ENCODE measurements at places on chromosomes 11 and 22. TPM values are rescaled to one million over a fixed set of nuclear protein-coding genes. Genes with fewer than 3 reads are reported as not detected.

DNA sequence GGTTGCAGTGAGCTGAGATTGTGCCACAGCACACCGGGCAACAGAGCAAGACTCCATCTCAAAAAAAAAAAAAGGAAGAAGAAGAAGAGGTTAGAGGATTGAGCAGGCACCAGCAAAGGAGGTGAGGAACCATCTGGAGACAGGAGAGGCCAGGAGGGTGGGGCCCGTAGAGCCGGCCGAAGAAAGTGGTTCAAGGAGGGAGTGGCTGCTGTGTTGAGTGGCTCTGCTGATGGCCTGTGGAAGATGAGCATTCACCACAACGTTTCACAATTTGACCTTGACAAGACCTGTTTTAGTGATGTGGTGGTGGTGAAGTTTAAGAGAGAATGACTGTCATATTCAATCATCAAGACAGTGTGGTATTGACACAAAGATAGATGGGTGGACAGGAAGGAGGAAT lies 6.8 kb upstream of the CTSD start:
- no peaks in the 10 kb centered on the region for H3K27me3 ChIP-seq
- no peaks in the 10 kb centered on the region for H3K36me3 ChIP-seq
- no peak overlapping the region for H3K4me3 ChIP-seq
- no peak for DNase-seq
- H3K4me1 ChIP-seq, result peaks cover 16% of the 10 kb centered on the region
- no peak overlapping the region for H3K27ac ChIP-seq

GRCh38 chr22:19430890-19431541 lies 517 bp downstream of the HIRA start:
- H3K36me3 ChIP-seq, result peaks cover 63% of the 10 kb centered on the region
- H3K4me1 ChIP-seq, result peaks cover 47% of the 10 kb centered on the region
- H3K27ac ChIP-seq, result peak overlapping the region; percentile 79
- no peaks in the 10 kb centered on the region for H3K27me3 ChIP-seq
- DNase-seq, result peak; percentile 31

DNA sequence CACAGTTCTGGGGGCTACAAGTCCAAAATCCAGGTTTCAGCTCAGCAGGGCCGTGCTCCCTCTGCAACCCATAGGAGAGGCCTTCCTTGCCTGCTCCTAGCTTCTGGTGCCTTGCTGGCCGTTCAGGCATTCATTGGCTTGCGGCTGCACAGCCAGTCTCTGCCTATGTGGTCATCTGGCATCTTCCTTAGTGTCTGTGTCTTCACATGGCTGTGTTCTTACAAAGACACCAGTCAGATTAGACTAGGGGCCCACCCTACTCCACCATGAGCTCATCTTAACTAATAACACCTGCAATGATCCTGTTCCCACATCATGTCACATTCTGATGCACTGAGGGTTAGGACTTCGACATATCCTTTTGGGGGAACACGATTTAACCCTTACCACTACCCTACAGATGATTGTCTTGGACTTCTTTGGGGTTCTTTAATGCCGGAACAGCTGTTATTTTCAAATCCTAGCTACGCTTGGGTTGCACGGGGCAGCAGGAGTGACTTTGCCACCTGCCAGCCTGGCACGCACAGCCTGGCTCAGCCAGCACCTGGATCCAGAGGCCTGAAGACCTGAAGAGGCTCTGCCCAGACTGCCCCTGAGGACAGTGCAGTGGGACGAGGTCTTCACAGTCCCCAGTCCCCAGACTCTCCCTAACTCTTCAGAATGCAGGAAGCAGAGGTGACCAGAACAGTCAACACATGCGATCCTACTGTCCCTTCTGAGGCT lies 7.7 kb upstream of the NEAT1 start:
- no peak overlapping the region for H3K27ac ChIP-seq
- peaks cover 31% of the 10 kb centered on the region for H3K4me1 ChIP-seq
- H3K4me3 ChIP-seq, result no peak overlapping the region
- no peak for DNase-seq
- no peaks in the 10 kb centered on the region for H3K27me3 ChIP-seq
- peaks cover 12% of the 10 kb centered on the region for H3K36me3 ChIP-seq

The IL10RA gene
- 147 TPM for total RNA-seq

The KCNQ1OT1 gene
- 0.74 TPM for total RNA-seq
